ENCODE measurements at places on chromosomes 12 and 14.
A peak's percentile ranks its signal among the peaks of the same experiment; 100 is the strongest.

DNA sequence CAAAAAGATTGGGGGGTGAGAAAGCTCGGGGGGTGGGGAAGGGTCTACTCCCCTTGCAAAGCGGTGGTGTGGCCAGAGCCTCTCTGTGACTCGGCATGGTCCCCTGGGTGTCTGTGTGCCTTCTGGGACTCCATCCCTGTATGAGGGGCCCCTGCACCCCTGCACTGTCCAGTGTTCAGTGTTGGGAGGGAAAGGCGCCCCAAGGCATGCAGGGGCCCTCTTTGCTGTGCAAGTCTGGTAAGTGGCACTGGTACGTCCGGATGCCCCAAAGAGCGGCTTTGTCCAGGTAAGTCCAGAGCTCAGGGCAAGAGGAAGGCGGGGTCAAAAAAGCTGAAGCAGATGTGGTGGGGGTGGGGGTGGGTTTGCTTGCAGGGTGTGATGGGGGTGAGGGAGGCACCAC lies 23.7 kb downstream of the RTL1 start:
- no peak for DNase-seq

GRCh38 chr14:42228611-42229010 lies 621.9 kb downstream of the LRFN5 start:
- no peak for DNase-seq

- DNase-seq, result no peak
These were observed 37.6 kb downstream of the RTRAF start for GRCh38 chr14:52026901-52027300.

- no peak for DNase-seq
These were observed 26.8 kb downstream of the AMN1 start for GRCh38 chr12:31702047-31702446.

DNA sequence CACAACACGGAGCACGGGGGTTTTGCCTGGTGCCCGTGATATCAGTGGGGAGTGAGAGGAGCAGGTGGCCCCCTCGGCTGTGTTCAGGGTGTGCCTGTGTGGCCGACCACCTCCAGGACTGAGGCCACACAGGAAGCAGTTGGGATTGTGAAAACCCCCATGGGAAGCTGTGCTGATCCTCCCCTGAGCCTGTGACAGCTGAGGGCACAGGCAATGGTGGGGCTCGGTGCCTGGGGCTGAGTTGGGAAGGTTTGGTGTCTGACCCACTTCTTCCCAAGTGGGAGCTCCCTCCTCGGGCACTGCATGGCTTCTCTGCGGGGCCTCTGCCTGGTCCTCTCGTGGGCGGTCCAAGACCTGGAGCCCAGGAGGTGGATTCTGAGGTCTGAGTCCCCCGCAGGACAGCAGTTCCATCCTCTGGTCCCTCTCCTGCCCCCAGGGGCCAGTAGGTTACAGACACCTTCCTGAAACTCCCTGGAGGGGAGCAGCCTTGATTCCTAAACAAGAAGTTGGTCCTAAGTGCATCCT lies 17.9 kb downstream of the PACS2 start:
- no peak for DNase-seq

DNA sequence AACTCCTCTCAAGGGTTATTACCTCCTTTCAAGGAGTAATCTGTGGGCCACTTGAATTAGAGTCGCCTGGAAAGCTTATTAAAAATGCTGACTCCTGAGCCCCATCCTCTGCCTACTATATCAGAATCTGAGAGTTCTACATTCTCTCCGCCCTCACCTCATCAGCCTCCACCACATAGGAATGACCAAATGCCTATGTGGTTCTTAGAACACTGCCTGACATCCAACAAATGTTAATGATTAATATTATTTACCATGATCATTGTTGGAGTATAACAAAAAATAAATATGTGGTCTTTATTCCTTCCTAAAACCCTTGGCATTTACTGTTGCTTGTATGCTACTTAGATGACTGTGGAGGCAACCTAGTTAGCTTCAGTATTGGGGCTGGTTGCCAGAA lies 91.9 kb downstream of the BBS10 start:
- DNase-seq, result no peak

- no peak for DNase-seq
These were observed 42.0 kb upstream of the BMAL2 start for GRCh38 chr12:27290501-27291168.

GRCh38 chr14:33510063-33510481 lies 440.8 kb downstream of the EGLN3 start:
- DNase-seq, result no peak

DNA sequence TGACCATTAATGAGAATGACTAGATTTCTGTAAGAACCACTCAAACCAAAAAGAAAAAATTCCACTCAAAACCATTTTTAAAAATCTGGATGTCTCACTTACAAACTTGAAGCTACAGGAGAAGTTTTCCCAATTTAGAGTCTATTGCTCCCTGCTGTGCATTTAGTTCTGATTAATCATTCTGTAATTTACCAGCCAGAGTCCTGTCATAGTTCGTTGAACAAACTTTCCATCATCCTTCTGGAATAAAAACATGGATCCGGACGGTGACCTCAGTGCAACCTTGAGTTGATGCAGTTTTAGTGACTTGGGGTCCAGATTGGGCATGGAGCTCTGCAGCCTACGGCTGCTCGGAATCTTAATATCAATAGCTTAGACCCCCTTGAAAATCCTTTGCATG lies 73.4 kb downstream of the PRMT8 start:
- DNase-seq, result no peak

- DNase-seq, result peak; percentile 22
These were observed 95.6 kb downstream of the GAS2L3 start for GRCh38 chr12:100668945-100669536.

DNA sequence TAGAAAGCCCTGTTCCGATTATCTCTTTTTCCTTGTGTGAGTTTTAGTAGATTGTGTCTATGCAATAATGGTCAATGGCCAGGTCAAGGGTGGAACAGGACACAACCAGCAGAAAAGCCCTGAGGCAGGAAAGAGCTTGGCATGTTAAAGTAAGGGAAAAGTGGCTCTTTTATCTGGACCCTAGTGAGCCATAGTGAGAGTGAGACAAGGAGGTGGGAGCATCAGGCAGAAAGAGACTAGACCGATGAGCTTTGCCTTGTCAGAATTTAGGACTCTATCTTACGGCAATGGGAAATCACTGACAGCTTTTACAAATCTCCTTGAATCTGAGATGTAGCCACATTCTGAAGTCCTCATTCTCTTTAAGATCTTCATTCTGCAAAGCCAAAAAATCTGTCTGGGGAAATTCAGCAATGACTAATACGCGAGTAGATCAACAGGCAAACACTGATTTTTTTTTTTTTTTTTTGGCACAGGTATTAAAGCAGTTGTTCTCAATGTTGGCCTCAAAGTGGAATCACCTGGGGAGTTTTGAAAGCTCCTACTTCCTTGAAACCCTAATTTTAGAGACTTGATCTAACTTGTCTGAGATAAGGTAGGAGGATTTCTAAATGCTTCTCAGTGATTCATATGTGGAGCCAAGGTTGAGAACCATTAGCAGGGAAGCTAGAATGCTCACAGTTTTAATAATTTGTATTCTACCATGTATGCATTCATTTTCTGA lies 33.9 kb downstream of the TMEM19 start:
- DNase-seq, result no peak

DNA sequence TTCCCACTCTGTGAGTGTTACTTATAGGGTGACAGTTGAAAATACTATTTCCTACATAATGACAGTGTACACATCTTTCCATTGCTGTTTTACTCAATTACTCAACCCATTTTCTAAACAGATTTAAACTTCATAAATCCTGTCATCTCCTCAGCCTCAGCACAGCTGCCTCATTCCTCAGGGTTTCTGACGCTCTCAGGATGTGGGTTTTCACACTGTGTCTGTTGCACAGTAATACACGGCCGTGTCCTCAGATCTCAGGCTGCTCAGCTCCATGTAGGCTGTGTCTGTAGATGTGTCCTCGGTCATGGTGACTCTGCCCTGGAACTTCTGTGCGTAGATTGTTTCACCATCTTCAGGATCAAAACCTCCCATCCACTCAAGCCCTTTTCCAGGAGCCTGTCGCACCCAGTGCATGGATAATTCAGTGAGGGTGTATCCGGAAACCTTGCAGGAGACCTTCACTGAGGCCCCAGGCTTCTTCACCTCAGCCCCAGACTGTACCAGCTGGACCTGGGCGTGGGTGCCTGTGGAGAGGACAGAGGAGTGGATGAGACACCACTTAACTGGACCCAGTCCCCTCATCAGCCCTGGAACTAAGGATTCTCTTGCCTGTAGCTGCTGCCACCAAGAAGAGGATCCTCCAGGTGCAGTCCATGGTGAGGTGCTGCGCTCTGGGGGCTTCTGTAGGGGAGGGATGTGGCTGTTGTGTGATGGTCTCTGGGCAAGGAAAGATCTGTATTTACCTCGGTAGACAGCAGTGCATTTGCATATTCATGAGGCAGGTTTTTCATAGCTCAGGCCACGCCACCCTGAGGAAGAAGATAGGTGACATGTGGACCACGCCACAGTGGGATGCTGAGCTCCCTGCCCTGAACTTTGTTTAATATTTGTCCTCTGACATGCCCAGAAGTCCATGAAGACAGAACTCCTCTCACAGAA lies 750.2 kb downstream of the TMEM121 start:
- DNase-seq, result no peak

GRCh38 chr14:37167151-37168047 lies 5.0 kb downstream of the SLC25A21 start:
- DNase-seq, result no peak

- DNase-seq, result no peak
These were observed 63.3 kb downstream of the CCDC88C start for GRCh38 chr14:91354221-91354916.

GRCh38 chr12:93766796-93767523 lies 89.8 kb downstream of the CRADD start:
- DNase-seq, result no peak

DNA sequence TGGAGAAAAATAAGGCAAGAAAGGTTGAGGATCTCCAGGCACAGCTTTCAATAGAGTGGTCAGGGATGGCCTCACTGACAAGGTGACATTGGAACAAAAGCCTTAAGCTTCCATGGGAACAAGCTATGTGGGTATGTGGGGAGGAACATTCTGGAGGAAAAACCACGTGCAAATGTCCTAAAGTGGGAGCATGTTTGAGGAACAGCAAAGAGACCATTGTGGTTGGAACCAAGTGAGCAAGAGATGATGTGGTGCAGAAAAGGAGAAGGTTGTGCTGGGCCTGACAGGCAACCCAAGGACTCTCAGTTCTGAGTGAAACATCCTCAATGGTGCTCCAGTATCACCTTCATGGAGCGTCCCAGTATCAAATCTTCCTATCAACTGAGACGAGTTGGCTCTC lies 184.0 kb downstream of the CAND1 start:
- no peak for DNase-seq
